ENCODE measurements at places on chromosomes 11 and 22.

DNA sequence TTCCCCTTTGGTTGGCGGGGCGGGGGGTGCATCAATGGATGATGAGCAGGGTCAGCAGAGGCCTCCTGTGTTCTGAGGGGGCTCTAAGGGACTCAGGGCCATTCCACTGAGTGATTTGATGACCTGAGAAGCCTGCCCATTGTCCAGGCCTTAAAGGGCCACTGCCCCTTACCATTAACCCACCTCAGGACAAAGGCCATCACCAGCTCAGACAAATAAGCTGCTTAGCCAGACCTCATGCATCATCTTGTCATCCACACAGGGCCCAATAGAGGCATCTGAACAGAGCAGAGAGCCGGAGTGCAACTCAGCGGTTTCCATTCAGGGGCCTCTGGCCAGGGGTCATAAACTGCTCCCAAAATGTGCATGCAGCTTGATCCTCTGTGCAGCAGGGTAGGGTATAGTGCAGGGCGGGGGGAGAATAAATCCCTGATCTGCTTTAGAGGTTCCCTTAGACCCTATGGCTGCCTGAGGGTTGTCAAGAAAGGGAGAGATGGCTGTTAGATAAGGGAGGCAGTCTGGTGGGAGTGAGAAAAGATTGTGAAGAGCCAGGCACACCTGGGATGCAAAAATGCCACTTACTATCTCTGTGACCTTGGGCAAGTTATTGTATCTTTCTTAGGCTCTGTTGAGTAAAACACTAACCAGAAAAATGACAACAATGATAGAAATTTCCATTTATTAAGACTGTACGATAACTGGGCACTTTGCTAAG lies 375.5 kb upstream of the NARS2 start:
- no peak for DNase-seq

GRCh38 chr11:120615391-120615790 lies 103.8 kb downstream of the GRIK4 start:
- DNase-seq, result no peak

- DNase-seq, result peak; percentile 54
These were observed 5.7 kb downstream of the CDCA5 start for GRCh38 chr11:65078151-65078550.

GRCh38 chr11:23573429-23573828 lies 713.2 kb upstream of the CCDC179 start:
- DNase-seq, result no peak

DNA sequence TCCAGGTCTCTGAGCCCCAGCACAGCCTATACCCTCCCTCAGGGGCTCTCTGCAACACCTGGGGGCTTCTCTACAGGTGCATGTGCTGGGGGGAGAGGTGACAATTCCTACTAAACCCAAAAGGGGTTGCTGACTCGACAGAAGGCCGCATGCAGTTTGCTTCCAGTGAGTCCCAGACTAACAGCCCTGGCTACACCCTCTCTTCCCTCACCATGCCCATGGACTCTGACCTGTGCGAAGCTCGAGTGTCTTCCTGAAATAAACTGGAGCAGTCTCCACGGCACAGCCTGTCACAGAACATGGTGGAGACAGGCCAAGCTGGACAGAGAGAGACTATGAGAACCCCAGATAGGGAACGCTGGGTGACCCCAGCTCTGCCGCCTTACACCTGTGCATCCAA lies 16.6 kb downstream of the PLEKHA7 start:
- DNase-seq, result no peak

GRCh38 chr11:61418136-61418535 lies 11.6 kb downstream of the CPSF7 start:
- no peak for DNase-seq

- DNase-seq, result no peak
These were observed 24.3 kb downstream of the MPPED2 start for GRCh38 chr11:30561691-30562415.

- peak; percentile 5 for DNase-seq
These were observed 22.9 kb downstream of the TRIM22 start for GRCh38 chr11:5712507-5712906.

DNA sequence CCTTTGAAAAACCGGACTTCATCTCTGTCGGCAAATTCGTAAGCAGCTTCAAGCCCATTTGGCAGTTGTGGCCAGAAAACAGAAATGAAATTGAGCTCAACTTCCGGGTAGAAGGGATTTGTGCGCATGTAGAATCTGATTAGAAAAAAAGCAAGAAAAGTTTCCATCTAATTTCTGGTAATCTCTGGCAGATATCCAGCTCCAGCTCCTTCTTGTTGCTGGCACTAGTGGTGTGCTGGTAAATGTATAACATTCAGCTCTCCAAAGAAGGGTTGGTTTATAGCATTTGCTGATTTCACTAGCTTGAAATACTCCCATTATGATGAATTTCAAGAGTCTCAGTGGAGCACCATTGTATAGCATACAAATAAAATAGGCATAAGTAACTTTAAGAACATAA lies 5.4 kb downstream of the MMP1 start:
- DNase-seq, result no peak

- DNase-seq, result no peak
These were observed 1.7 kb downstream of the TIMP3 start for GRCh38 chr22:32803020-32803737.

DNA sequence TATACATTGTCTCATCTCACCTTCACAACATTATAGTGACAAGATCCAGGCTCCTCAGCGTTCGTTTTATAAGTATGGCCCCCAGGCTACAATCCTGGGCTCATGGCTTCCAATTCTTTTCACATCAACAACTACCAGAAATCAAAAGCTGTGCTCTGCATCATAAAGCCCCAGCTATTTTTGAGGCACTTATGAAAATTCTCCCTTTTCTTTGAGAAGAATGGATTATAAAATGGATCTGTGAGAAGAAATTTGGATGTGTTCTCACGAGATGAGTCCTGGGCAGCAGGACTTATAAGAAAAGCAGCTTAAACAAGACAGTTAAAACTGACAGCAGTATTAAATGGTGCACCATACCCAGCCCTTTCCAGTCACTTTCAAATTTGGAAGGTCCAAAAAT lies 80.3 kb downstream of the BTBD10 start:
- no peak for DNase-seq

DNA sequence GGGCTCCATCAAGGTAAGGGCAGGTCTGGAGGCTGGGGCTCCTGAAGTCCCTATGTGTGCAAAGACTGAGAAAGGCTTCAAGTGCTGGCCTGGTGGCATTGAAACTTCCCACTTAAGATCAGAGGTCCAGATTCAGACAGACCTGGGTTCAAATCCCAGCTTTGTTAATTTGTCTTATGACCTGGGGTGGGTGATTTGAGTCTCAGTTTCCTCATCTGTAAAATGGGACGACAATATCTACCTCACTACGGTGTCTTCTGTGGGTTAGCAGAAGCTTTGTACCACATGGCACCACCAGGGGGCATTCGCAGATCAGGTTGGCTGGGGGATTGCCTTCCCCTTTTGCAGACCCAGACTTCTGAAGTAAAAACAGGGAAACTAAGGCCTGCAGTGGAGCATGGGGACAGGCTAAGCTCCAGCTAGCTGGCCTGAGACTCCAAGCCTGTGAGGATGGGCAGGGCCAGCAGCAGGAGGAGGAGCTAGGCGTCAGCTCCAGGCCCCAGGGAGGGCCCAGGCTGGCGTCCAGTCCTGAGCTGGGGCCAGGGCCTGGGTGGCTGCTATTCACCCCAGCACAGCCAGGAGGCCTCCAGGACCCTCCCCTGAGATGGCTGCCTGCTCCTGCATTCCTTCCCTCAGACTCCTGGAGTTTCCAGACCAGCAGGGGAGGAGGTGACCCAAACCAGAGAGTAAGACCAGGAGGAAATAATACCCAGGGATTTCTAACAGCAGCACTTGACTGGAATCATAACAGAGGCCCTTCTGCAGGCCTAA lies 1.5 kb downstream of the CASTOR1 start:
- DNase-seq, result peak; percentile 86

- no peak for DNase-seq
These were observed 51.4 kb downstream of the CDON start for GRCh38 chr11:126011265-126011664.

GRCh38 chr11:87263979-87264378 lies 226.2 kb downstream of the TMEM135 start:
- DNase-seq, result no peak

- DNase-seq, result no peak
These were observed 4.9 kb downstream of the MRPL48 start for GRCh38 chr11:73792584-73792983.

All from naive B cell (primary cell).